Naive thymus-derived CD8-positive, alpha-beta T cell (primary cell): ENCODE measurements at places on chromosomes 13 and 19.

GRCh38 chr19:3041761-3042620, 12.9 kb upstream of the TLE2 start:
- DNase-seq, result no peak

DNA sequence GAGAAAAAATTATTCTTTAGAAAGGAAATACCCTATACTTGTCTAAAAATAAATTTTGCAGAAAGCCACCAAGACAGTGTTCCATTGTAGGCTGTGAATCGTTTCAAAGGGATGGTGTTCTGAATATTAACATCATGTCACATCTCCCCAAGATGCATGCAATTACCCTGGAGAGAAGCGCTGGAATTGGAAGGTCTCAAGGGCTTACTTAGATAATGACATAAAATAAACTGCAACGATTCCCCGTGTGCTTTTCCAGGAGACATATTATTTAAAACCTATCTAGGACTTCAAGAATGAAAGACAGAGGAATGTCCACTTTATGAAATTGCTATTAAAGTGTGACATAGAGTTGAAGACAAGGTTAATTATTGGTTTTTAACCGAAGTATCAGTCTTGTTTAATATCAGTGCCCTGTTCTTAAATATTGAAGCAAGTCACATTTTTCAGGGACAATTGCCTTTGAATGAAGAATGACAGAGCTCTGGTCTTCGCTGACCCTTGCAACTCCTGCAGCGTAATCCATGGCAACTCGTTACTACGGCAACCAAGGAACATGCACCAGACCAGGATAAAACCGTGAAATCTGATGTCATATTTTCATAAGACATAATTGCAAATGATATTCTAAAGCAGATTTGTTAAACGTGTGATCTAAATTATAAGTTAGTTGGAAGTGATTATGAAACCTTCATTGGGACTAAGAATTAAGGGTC, 91.7 kb downstream of the EFNB2 start:
- DNase-seq, result no peak

DNA sequence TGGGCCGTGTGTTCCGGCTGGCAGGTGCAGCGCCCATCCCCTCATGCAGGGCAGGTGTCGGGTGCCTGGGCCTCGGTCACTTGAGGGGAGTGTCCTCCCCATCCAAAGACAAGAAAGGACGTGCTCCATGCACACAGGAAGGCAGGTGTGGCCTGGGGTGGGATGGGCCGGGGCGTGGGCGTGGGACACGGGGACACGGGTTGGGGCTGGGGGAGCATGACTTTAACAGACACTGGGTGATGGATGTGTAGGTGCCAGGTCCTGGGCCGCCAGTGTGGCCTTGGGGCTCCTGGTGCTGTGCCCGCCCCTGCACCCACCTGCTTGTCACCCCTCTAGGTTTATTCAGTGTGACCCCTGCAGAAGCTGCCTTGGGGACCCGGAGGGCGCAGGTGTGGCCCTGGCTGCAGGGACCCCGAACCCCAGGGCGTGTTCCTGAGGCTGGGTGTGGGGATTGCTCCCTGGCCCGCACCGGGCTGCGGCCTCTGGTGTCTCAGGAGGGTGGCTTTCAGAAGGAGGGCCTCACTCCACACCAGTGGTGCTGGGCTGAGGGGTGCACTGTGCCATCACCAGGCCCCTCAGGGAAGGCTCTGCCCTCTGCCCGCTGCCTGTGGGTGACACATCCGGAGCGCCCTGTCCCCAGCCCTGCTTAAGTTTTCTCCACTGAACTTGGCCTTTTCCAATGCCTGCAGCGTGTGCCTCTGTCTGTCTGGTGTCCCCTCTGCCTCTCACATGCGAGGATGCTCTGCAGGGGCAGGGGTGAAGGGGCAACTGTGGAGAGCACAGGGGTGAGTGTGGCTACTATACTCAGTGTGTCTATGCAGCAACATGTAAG, 5.2 kb downstream of the TMEM255B start:
- no peak for DNase-seq

- no peak for DNase-seq
These were observed 44.0 kb upstream of the GAS6 start for GRCh38 chr13:113907635-113908617.

DNA sequence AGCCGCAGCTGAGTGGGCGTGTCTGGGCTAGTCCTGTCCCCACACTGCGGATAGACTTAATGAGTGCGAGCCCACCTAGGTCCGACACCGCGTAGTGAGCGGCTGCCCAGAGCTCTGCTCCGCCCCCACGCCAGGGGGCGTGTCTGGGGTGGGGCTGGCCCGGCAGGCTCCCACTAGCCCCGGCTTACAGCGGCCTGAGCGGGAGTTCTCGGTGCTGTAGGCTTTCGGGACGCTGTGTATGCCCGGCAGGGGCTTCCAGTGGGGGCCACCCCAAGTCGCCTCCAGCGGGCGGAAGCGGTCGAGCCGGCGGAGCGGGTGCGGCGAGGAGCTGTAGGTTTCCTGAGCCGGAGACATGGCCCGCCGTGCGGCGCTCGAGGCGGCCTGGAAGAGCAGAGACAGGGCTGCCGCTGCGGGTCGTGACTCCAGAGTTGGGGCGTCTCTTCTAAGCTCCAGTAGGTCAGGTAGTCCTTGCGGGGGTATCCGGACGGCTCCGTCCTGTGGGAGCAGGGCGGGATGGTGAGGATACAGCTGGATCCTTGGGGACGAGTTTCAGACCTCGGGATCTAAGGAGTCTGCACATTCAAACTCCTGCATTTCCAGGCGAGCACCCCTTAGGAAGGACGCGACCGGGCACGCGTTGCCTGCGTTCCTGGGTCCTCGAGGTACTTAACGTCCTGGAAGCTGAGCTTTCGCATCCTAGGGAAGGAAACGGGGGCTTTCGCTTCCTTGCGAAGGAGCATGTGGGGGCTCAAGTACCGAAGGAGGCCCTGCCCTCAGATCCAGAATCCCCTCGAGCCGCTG, 1.2 kb downstream of the CGB7 start:
- DNase-seq, result peak; percentile 16

GRCh38 chr19:33703438-33703750, 81.6 kb downstream of the CHST8 start:
- no peak for DNase-seq

GRCh38 chr19:1956122-1956494, 15.1 kb downstream of the CSNK1G2 start:
- no peak for DNase-seq

- no peak for DNase-seq
These were observed 1476.7 kb downstream of the UQCRFS1 start for GRCh38 chr19:27736225-27736624.

- DNase-seq, result no peak
These were observed 40.0 kb downstream of the PIN1 start for GRCh38 chr19:9875031-9875627.

DNA sequence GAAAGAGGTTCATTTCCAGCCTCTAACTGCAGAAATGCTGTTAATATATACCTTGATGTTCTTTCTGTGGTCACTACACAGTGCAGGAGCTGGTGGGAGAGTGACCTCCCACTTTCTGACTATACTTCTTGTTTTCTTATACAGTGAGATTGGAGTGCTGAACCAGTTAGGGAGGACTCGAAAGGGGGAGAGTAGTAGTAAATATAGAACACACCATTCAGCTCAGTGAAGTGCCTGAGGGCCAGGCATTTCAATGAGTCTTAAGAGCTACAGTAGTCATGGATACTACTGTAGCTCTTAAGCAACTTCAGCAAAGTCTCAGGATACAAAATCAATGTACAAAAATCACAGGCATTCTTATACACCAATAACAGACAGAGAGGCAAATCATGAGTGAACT, 372.9 kb downstream of the MTUS2 start:
- DNase-seq, result no peak

- no peak for DNase-seq
These were observed 774.8 kb upstream of the ARGLU1 start for GRCh38 chr13:107342747-107343146.

DNA sequence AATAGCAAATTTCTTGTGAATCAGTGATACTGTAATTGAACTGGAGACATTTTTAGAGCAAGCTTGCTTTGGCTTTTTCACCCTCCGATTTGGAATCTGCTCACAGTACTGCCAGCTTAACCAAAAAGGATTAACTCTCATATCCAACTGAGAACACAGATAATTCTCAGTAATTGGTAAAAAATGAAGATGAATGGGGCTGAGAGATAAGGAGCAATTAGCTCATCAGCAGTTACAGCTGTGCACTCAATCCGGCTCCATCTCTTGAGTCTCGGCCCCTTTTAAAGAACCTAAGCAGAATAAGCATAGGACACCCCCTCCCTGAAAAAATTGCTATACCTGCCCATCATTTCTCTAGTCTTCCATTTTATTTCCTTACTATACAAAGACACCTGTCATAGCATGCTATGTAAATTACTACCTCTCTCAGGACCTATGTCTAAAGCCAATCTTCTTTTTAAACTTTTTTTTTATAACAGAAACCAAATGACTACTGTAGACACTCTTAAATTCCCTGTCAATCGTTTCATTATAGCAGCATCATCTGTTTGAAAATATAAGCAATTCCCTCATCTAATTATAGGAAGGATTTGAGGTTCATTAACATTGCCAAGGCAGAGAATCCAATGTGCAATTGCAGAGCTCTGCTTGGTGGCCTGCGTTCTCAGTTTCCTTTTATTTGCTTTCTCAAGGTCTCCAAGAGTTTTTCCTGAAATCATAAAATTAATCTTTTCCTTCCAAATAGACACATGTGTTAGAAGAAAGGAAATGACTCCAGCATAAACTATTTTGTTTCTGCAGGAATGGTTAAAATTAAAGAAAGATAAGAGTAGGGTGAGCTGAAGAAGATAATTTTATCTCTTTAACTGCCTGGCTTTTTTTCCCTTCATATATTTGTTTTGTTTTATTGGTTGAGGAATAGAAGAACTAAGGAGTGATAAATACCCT, 242.1 kb downstream of the DACH1 start:
- no peak for DNase-seq

DNA sequence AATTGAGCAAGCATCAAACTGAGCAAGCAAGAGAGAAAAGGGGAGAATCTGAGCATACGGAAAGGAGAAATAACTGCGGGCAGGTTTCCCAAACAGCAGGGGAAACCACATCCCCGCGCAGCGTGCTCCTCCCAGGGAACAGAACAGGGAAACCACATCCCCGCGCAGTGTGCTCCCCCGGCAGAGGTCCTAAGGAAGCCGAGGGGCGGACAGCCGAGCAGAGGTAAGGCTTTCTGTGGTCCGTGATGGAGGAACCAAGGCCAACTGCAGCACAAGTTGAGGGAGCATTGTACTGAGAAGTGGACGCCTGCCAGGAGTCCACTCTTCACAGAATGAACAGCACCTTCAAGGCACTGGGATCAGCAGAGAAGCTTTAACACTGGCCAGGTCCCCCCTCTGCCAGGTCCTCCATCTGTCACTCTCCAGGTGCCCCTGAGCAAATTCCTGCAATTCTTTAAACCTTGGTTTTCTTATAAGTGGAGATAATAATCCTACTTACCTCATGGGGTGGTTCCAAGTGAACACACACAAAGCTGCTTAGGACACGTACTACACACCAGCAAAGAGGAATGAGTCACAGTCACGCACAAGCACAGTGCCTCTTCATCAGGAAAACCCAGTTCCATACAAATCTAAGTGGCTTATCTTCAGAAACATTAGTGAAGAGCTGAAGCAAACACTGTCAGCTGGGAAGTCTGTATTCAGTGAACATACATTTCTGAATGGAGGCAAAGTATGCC, 23.0 kb upstream of the LAMP1 start:
- DNase-seq, result no peak

GRCh38 chr13:113938246-113938645, 35.6 kb downstream of the C13orf46 start:
- no peak for DNase-seq

GRCh38 chr19:3292958-3293529, 68.6 kb downstream of the CELF5 start:
- DNase-seq, result no peak

GRCh38 chr13:93577105-93577504, 350.5 kb downstream of the GPC6 start:
- DNase-seq, result no peak

DNA sequence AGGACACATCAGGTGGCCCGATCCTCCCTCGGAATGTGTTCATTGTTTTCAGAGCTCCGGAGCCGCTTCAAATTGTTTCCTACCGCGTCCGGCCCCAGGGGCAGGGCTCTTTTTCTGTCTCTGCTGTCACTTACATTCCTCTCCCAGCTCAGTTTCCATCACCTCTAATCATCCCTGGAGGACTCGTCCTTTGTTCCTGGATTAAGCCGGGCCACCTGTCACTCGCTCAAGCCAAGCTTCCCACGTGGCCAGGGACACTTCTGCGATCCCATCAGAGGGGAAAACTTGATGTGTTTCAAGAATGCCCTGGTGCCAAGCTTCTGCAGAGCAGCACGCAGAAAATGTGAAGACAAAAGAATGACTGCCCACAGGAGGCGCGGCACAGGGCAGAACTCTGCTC, 13.5 kb downstream of the IL17D start:
- no peak for DNase-seq

DNA sequence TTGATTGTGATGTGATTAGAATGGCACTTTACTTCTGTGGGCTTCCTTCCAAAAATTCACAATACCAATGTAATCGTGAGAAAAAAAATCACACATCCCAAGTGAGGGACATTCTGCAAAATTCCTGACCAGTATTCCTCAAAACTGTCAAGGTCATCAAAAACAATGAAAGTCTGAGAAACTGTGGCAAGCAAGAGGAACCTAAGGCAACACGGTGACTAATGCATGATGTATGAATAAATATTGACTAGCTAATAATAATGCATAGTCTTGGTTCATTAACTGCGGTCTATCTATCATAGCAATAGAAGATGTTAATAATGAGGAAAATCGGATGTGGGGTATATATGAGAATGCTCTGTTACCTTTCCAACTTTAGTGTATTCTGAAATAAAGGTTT, 159.0 kb downstream of the RFC3 start:
- no peak for DNase-seq

GRCh38 chr13:48158290-48158689, 63.4 kb upstream of the MED4 start:
- DNase-seq, result no peak

- no peak for DNase-seq
These were observed 59.6 kb downstream of the EFNB2 start for GRCh38 chr13:106475852-106476251.

DNA sequence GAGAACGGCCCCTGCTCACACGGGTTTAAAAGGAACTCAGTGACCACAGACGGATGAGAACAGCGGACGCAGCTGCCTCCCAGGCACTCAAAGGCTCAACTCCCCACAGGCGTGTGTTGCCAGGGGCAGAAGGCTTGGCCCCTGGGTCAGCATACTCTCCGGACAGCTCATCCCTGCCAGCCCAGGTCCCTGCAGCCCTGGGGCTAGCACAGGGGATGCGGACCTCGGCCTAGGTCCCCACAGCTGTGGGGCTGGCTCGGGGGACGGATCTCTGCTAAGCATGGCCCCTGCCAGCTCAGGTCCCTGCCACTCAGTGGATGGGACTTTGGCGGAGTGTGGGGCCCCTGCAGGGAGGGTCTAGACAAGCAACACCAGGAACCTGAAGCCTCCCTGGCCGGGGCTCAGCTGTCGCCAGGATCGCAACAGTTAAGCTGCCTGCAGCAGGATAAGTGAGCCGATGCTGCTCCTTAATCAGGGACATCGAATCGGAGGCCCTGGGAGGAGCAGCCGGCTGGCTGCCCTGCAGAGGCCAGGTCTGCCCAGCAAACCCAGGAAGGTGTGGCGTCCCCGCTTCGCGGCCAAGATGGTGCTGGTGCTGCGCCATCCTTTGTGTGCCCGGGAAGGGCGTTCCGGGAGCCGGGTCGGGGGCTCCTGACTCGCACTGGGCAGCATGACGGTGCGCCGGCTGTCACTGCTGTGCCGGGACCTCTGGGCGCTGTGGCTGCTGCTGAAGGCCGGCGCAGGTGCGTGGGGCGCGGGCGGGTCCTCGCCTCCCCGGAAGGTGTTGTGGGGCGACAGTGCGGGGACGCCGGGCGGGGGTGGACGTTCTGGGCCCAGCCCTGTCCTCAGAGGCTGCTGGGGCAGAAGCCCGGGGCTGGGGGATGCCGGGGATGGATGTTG, 32.5 kb downstream of the MCF2L start:
- DNase-seq, result no peak

- DNase-seq, result peak; percentile 26
These were observed 199.4 kb downstream of the USP12 start for GRCh38 chr13:26971990-26972887.
